ENCODE measurements at places on chromosomes 1 and 21.

- DNase-seq = peak; percentile 29
Observed at GRCh38 chr1:68811806-68812205, 314.9 kb upstream of the DEPDC1 start.

- DNase-seq = no peak
Observed at GRCh38 chr1:244576259-244576892, 76.5 kb upstream of the DESI2 start.

DNA sequence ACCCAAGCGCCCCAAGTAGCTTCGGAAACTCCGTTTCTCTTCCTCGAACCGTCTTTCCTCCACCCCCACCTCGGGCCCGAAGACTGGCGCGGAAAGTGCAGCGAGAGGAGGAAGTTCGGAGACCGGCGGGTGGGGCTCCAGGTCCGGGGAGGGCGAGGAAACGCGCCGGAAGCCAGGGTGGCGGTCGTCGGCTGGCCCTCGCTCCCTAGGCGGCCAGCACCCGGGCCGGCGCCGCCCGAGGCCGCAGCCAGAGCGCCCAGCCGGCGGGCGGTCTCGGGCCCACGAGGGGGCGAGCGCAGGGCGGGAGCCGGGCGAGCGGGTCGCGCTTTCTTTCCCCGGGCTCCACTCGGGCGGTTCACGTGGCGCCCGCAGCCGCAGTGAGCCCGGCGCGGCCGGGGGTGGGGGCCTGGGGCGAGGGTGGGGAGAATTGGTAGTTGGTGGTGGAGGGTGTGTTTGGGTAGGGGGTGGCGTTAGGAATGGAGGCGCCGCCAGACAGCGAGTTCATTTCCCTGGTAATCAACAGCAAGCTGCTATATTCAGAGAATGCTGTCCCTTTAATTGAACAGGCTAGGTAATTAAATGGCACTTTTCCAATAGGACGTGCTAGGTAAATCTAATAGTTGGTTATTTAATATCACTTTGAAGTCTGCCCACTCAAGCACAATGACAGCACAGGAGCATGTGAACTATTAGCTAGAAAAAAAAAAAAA lies 6.7 kb downstream of the LMO4 start:
- DNase-seq = no peak

- no peak for DNase-seq
Observed at GRCh38 chr21:37550157-37550556, 183.6 kb downstream of the DYRK1A start.

DNA sequence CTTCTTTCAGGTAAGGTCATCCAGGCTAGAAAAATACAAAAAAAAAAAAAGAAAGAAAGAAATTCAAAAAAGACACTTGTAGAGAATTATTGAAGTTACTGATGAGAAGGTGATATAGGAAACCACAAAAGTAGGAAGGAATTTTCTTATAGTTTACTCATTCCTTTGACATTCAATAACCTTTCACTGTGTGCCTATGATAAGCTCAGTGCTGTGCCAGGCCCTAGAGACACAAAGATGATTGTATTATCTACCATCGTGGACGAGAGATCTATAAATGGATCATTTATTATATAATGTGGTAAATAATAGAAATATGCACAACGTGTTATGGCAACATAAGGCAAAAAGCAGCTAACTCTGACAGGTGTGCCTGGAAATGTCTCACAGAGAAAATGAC lies 109.6 kb upstream of the NGF start:
- DNase-seq = no peak
